ENCODE measurements at places on chromosomes 12 and 14.

- no peak for DNase-seq
Observed at GRCh38 chr12:11798006-11798708, 148.7 kb downstream of the ETV6 start.

DNA sequence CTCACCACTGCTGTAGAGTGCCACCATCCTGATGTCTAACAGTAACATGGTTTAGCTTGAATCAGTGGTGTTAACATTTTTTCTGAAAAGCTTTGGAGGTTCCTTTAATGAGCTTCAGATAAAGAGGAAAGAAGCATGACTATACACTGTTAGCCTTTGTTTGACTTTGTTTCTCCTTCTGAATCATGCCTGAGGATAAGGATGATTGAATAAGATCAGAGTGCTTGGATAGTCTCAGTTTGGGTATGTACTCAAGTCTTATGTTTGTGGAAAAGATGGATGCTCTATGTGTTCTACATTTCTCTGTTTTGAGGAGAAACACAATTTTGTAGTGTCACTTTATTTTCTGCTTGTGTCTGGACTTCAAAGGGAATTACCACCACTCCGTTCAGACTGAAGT lies 42.0 kb downstream of the GPATCH2L start:
- no peak for DNase-seq

DNA sequence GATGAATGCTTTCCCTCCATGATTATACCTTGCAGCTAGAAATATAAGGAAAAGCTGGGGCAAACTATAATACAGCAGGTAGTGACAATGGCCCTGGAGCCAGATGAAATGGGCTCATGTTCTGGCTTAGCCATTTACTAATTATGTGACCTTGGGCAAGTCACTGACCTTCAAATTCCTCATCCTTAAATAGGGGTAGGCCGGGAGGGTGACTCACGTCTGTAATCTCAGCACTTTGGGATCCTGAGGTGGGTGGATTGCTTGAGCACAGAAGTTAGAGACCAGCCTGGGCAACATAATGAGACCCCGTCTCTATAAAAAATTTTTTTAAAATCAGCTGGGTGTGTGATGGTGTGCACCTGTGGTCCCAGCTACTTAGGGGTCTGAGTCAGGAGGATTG lies 155.4 kb downstream of the C12orf75 start:
- no peak for DNase-seq

- DNase-seq = no peak
Observed at GRCh38 chr12:95994476-95994875, 1.7 kb downstream of the HAL start.

- no peak for DNase-seq
Observed at GRCh38 chr12:79375050-79375449, 315.7 kb downstream of the PAWR start.

GRCh38 chr12:92597997-92598396 lies 104.8 kb upstream of the PLEKHG7 start:
- no peak for DNase-seq

GRCh38 chr12:105865886-105866285 lies 272.9 kb downstream of the NUAK1 start:
- DNase-seq = no peak

- no peak for DNase-seq
Observed at GRCh38 chr12:638953-639557, 24.2 kb downstream of the NINJ2 start.

DNA sequence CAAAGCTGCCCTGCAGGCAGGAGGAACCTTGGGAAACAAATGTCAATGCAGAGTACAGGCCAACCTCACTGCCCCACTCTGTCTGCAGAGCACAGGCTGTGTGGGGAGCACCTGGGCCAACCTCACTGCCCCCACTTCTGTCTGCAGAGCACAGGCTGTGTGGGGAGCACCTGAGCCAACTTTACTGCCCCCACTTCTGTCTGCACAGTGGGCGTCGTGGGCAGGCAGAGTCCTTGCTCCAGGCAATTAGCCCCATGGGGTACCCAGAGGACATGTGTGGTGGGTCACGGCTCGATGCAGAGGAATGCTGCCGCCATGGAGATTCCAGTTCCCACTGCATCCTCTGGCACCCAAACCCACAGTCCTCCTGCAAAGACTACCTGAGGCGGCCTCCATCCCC lies 26.2 kb downstream of the BRF1 start:
- no peak for DNase-seq

DNA sequence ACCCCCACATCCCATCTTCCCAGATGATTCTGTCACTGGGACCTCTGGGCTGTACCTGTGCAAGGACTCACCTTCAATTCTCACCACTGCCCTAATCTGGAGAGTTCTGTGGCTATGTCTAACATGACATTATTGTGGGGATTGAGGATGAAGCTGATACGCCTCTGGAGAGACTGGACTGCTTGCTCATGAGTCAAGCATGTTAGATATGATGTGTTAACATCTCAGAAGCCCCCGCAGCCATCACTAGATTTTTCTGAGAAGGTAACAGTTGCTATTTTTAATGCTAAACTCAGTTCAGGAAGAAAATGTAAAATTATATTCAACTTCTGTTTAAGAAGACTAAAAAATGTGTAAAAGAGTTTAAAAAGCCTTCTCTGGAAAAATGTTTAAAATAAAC lies 25.7 kb downstream of the JKAMP start:
- DNase-seq = no peak

DNA sequence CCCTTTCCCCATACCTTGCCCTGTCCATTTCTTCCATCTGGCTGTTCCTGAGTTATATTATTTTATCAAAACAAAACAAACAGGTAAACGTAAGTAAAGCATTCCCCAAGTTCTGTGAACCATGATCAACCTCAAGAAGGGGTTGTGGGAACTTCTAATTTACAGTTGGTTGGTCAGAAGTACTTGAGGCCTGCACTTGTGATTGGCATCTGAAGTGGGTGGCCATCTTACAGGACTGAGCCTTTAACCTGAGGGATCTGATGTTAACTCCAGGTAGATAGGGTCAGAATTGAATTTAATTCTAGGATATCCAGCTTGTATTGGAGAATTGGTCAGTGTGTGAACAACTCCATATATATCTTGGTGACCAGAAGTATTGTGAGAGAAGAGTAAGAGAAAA lies 77.0 kb downstream of the DIO2 start:
- no peak for DNase-seq
